Stimulated activated CD8-positive, alpha-beta memory T cell treated with anti-CD3 and anti-CD28 coated beads, Interleukin-15, amount 100 ng/mL, for 24 hours (primary cell): ENCODE measurements at places on chromosomes 5 and 9.
A peak's percentile ranks its signal among the peaks of the same experiment; 100 is the strongest.

DNA sequence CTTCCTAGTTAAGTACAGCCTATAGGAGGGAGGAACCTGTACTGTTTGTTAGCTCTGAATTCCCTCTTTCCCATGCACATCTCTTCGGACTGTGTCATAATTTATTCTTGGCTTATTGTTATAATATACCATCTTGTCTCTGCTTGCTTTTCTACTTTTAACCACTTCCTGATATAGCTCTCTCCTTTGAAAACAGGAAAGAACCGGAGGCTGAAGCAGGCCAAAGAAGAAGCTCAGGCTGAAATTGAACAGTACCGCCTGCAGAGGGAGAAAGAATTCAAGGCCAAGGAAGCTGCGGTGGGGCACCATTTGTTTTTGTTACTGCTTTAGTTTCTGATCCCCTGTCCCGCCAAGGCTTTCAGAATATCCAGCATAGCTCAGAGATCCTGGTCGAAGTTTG is 4.8 kb downstream of the ATP6V1G1 start:
- no peak for DNase-seq

DNA sequence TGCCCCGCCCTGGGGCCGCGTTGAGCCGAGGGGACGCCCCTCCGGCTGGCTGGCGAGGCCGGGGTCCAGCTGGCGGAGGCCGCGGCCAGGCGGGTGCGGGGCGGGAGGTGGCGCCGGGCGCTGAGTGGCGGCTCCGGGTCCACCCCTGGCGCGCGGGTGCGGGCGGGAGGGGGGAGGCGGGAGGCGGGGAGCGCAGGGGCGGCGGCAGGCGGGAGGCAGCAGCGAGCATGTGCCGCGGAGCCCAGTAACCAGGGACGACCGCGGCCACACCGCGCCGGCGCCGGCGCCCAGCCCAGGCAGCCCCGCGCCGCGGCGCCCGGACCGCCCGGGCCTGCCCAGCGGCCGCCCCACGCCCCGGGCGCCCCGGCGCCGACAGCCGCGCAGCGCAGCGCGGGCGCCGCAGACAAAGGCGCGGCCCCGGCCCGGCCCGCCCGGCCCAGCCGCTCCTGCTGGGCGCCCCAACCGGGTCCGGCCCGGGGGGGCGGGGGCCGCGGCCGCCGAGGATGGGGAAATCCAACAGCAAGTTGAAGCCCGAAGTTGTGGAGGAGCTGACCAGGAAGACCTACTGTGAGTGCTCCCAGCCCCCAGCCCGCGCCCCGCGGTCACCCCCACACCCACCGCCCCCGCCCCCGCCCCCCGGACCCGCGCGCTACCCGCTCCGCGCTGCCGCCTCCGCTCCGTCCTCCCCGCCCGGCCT is at the start of gene NCS1:
TSS of gene NCS1 (plus strand) at position 244 of the 697 bp plus-strand sequence. CDS start at position 504, 260 bp downstream.
- peak; percentile 26 for DNase-seq

DNA sequence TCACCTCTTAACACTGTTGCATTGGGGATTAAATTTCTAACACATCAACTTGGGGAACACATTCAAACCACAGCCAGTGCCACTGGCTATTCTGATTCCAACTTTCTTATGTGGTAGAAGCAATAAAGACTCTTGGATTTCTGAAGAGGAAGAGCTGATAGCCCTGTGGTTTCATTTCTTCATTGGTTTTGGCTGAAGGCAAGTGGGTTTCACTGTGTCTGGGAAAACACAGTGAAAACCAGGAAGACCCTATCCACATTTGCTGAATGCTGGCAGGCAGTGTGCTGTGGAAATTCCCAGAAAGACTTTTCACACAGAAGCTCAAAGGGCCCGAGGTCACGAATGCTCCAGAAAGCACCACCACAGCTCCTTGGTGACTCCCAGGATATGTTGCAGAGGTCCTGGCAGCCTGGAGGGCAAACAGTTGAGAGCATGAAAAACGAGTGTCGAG is 67.1 kb downstream of the DAPK1 start:
- DNase-seq = no peak

- DNase-seq = no peak
These were observed 191.2 kb downstream of the PIK3R1 start for GRCh38 chr5:68406767-68407241.

GRCh38 chr5:10577371-10578292 is 13.8 kb downstream of the ANKRD33B start:
- no peak for DNase-seq

DNA sequence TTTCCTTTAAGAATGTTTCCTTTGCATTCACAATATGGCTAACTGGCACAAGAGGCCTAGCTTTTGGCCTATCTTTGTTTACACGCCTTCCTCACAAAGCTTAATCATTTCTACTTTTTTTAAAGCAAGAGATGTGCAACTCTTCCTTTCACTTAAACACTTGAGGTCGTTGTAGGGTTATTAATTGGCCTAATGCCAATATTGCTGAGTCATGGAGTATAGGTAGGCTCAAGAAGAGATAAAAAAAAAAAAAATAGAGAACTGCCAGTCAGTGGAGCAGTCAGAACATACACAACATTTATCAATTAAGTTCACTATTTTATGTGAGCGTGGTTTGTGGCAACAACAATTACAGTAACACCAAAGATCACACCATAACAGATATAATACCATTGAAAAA is 5.9 kb downstream of the FKBP15 start:
- DNase-seq = no peak

- peak; percentile 99 for DNase-seq
These were observed at the start of gene TMED7 for GRCh38 chr5:115625579-115626444. Gene TMED7 (minus strand): TSS chr5:115626036. CDS start chr5:115625792, 244 bp downstream.

DNA sequence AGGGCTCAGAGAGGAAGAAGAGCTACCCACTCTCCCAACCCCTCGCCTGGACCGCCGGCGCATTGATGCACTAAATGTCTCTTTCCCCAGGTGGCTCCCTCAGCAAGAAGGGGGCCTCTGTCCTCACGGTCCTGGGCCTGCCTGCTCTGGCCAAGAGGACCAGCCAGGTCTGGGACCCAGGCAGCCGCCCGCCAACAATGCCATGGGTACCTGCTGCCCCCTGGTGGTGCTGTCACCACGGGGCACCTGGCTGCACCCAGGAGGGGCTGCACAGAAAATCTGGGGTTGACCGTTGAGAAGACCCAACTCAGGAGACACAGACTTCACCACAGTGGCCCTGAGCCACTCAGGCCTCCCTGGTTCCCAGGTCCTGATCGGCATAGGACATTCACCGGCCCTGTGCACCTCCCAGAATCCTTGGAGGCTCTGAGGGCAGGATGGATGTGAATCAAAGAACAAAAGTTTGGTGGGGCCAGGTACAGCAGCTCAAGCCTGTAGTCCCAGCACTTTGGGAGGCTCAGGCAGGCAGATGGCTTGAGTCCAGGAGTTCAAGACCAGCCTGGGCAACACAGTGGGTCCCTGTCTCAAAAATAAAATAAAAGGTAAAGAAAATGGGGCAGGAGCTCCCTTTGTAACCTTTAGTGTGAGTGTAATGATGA is 2.4 kb upstream of the VAV2 start:
- DNase-seq = peak; percentile 69

GRCh38 chr9:76394960-76395252 is 680 bp upstream of the RFK start:
- peak; percentile 12 for DNase-seq

GRCh38 chr9:14452539-14452938 is 138.6 kb upstream of the NFIB start:
- no peak for DNase-seq

DNA sequence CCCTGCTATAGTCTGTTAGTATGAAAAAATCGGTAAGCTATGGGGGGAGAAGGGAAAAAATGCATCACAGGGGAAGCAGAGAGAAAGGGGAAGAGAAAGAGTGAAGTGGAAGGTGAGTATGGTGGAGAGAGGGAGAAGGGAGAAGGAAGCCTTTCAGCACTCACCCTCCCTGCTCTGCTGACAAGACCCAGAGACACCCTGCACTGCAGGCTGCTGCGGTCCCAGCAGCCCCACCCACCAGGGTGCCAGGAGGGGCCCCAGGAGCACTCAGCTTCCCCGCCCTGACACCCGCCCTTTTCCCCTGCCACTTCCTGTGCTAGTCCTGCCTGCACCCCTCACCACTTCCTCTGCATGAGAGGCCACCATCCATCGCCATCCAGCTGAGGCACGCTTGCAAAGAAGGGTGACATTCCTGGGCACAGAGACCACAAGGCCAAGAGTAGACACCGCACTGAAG is 12.7 kb downstream of the STK10 start:
- DNase-seq = peak; percentile 57

DNA sequence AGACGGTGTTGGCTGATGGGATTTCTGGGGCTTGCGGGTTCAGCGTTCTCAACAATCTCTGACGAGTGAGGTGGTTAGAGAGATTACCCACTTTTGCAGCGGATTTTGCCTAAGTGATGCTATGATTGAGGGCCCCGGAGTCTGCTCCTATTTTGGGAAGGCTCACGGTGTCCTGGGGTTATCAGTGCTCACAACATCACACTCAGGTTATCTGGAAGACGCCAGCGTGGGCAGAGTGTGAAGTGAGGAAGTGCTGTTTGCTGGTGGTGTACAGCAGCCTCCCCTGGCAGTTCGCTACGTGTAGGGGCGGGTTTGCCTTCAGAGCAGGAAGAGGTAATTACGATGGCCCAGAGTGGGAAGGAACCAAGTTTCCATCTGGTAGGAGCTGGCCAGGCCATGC is 341.2 kb upstream of the IRX2 start:
- no peak for DNase-seq

- no peak for DNase-seq
These were observed 70.3 kb downstream of the ZSWIM6 start for GRCh38 chr5:61402244-61402823.

DNA sequence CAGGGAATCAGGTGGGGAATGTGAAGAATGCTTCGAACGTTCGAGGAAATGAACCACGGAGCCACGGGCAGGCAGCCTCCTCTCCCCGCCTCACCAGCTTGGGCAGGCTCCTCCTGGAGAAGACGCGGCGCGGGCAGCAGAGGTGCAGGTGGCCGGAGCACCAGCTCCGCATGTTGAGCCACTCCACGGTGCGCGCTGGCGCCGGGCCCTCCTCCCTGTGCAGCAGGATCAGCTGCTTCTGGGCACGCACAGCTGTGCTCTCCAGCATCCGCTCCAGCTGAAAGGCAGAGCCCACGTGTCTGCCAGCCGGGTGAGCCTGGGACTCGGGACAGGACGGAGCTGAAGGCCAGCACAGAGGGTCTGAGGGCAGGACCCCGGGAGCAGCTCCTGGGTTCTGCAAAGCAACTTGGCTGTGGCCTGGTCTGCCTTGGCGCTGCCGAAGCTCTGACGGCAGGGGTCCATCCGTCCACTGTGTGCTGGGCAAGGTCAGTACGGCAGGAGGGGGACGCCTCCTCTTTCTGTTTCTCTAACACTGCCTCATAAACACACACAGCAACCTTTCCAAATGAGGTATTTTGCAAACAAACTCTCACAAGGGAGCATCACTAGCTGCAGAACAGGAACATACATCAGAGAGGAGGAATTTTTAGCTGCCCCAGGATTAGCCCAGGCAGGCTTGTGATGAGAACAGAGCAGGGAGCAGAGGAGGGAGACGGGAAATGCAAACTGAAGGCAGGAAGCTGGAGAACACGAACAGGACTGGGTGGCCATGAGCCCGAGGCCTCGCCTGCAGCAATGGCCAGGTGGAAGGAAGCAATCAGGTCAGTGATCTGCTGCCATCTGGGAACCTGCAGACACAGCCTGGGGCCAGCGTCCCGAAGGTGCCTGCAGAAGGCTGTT is 20.1 kb upstream of the NSMF start:
- DNase-seq = no peak

GRCh38 chr5:160867976-160868375 is 16.0 kb upstream of the ATP10B start:
- DNase-seq = no peak

DNA sequence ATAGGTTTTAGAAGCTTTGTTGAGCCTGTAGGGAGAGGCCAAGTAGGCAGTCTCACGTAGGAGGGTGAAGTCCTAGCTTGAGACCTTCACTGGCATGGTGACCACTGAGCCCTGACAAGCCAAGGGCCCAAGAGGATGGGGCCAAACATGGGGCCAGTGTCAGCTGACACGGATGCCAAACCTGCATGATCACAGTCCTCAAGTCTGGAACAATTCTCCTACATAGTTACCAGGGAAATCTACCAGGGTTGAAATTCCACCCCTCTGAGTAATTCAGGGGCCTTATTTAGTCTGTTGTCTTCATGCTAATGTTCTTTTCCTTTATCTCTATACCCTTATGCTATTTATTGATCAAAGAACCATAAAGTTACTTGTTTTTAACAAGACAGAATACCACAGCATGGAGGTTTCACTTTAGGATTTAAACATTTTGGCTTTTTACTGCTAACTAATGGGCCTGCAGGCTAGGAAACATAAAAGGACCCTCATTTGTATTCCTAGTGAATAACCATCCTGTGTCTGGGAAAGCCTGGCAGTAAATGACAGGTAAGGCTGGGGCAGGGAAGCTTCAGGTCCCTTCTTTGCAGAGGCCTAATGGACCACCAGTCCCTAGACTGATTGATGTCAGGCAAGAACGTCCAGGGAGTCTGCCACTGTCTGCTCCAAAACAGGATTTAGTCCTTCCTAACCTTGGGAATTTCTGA is 140.8 kb downstream of the FGF1 start:
- no peak for DNase-seq

DNA sequence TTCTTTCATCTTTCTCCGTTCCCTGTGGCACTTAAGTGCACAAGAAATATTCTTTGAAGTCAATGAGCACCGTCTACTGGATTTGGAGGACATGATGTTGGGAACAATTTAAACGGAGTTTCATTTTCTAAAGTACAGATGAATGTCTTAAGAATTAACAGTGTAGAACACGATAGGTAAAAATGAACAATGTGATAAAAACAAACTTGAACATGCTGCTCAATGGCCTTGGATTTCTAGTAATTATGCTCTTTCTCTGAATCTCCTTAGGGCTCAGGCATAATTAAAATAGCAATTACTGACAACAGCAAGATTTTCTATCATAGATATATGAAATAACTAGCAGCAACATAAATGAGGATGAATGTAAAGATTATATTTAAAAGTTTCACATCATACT is 142.2 kb upstream of the CDH6 start:
- no peak for DNase-seq

- DNase-seq = no peak
These were observed 1.4 kb upstream of the NHP2 start for GRCh38 chr5:178155065-178155464.

DNA sequence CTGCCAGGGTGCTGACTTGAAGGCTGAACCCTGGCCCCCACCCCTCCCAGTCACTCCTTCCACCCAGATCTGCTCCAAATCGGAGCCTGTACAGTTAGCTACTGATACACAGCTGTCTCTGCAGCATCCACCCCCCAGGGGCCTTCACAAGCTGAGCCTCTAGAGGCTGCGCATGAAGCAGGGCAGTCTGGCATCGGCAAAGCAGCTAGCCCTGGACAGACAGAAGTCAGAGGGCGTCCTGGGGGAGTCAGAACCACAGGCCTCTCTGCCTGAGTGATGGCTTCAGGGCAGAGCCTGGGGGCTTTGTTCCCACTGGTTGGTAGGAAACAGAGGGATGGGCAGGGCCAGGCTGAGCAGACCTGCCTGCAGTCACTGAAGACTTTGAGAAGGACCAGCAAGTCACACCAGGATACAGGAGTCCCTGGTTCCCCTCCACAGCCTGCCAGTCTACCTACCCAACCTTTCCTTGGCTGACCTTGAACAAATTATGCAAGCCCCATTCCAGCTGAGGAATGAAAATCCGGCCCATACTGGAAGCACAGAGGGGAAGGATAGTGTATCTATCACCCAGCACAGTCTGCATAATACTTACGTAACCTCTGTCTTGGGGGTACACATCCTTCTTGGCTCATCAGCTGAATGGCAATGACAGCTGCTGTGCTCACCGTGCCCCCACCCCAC is 8.8 kb downstream of the VDAC1 start:
- no peak for DNase-seq
